NK-92 treated with Interleukin-12 subunit alpha and Interleukin-12 subunit beta, amount 100 ng/mL, for 24 hours (cell line): ENCODE measurements at places on chromosomes 2 and 18.

- DNase-seq = no peak
Observed at GRCh38 chr2:241313543-241314095, 1.9 kb downstream of the HDLBP start.

DNA sequence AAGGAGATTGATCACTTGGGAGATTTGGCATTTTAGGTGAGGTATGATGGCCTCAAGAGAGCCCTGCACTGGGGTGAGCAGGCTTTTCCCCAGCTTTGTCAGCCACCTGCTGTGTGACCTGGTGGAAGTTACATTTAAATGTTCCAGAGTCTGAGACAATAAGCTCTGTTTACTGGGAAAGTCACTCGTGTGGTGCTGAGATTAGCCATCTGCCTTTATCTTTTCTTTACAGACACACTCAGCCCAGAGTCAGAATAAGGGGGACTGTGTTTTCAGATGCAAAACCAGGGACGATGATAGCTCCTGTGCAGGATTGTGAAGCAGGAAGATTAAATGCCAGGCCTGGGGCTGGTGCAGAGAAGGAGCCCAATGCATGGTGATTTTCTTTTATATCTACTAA, 47.9 kb downstream of the SH3RF3 start:
- DNase-seq = no peak

DNA sequence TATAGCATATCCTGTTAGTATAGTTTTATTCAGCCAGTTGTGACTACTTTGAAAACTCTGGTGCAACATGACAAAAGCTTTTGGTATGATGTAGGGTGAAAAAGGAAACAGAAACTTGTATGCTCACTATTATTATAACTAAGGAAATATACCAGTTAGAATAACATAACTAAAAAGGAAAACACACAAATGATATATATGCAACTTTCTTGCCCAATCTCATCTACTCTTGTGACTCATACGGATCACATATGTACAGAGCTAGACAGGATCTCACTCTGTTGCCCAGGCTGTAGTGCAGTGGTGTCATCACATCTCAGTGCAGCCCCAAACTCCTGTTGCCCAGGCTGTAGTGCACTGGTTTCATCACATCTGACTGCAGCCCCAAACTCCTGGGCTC, 12.4 kb upstream of the TLK1 start:
- DNase-seq = peak; percentile 1

DNA sequence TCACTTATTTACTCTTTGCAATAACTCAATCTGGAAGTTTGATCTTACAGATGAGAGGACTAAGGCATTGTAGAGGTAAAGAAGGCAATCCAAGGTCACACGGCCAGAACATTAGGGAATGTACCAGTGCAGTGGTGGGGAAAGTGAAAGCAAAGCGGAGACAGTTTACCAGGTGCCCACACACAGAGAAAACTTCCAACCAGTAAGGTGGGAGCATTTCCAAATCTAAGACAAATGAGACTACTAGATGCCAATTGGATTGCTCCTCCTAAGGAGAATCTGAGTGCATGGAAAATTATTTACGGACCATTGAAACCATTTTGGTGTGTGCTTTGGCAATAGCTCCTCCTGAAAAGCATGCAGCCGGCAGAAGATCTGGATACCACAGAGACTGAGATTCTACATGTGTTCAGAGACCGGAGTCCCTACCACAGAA, 34.9 kb downstream of the SLC20A1 start:
- DNase-seq = no peak

- DNase-seq = no peak
Observed at GRCh38 chr2:204730603-204731002, 185.3 kb downstream of the PARD3B start.

GRCh38 chr2:241768251-241768711, 8.3 kb upstream of the GAL3ST2 start:
- DNase-seq = no peak

DNA sequence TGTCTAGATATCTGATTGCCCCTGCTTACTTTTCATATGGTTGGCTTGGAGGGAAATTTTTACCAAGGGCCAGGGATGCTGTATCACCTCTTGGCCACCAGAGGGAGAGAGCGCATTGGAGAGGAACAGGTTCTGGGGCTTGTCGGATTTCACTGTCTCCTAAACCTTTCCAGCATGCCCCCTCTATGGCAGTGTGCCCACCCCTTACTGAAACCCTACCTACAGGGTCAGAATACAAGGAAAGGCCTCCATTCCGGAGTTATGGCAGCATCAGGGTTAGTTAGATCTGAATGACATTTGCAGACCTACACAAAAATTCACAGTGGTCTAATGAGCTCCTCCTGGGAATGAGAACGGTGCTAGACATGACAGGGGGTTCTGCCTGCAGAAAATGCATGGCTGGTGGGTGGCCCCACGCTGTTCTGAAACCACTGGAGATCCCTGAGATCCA, 5.8 kb downstream of the SLC14A2 start:
- DNase-seq = no peak

DNA sequence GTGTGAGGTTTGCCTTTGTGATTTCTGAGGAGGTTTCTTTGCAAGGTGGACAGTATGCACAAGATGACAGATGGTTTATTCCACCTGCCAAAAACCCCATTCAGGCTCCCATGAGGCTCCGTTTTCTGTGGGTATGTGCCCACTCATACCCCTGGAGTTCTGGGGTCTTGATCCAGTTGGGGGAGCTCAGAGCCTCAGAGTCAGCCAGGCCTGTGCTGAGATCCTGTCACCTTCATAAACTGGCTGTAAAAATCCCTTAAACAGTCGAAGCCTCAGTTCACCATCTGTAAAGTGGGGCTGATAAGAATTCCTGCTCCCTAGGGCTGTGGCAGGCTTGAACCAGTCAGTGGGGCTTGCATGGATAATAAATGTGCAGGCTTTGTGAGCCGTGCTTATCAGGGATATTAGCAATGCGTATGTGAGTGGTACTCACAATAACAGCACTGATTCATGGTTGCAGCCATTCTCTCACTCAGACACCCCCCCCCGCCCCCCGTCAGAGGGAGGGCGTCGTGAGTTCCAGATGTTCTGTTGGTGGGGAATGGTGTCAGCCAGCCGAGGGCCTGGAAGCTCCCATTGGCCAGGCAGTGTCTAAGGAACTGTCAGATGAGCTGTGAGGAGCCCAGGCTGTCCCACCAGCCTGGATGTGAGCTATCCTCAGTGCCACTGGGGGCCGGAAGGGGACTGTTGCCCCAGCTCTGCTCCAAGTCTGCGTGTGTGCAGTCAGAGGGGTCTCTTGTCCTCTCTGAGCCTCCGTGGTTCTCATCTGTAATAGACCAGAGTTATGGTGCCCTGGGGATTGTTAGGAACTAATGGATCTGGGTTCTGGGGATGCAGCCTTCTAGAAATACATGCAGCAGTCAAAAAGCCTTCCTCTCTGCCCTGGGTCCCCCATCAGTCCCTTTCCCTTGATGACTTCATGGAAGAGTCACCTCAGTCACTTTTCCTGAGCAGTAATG, 51.7 kb downstream of the KCNIP3 start:
- DNase-seq = no peak

GRCh38 chr18:62784338-62784965, 69.1 kb downstream of the PHLPP1 start:
- no peak for DNase-seq

DNA sequence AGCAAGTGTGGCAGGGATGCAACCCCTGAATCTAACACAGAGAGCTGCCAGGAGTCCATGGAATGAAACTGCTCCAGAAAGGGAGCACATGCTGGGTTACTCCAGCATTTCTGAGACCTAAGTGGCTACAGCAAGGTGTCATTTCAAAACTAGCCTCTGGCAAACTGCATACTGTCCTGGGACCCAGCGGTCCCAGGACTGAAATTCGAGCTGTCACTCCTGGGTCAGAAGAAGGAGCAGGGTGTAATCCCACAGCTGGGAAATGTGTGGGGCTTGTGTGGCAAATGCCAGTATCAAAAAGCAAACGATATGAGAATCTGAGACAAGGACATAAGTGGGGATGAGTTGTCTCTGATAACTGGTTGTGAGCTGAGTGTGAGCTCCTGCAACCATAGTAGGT, 70.3 kb upstream of the ACVR1C start:
- no peak for DNase-seq

DNA sequence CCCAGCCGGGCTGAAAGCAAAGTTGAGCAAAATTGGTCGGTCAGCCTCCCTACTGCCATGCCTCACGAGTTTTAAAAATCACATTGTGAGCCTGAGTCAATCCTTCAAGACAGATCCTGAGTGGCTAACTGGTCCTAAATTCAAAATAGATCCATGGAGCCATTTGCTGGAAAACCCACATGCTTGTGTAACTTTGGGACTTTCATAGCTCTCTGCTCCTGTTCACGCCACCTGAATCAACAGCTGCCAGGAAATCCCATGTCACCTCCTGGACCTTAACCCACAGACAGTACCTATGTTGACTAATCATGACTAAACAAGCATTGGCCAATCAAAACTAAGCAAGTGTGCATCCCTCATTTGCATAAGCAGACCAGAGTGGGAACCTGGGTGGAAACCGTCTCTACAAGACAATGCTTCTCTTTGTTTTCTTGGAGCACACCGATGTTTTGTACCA, 42.8 kb upstream of the LDLRAD4 start:
- no peak for DNase-seq

- no peak for DNase-seq
Observed at GRCh38 chr18:35822413-35822812, 150.1 kb upstream of the RMP24 start.

DNA sequence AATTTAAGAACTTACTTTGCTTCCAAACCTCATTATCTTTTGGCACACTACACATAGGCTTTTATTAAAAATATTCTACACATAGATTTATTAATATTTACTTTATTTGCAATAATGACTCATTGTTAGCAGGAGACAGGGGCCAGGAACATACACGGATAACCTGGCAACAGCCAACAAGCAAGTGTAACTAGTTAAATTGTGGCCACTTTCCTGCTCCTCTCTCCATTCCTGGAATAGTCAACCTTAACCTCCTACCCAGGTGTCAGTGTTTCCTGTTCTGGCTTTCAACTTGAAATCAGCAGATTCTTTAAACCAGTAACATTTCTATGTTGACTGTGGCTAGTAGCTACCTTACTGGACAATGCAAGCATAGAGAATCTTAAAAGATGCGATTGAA, 26.5 kb downstream of the ACVR1 start:
- no peak for DNase-seq

GRCh38 chr18:23573626-23574431, 12.5 kb downstream of the NPC1 start:
- DNase-seq = peak; percentile 70

DNA sequence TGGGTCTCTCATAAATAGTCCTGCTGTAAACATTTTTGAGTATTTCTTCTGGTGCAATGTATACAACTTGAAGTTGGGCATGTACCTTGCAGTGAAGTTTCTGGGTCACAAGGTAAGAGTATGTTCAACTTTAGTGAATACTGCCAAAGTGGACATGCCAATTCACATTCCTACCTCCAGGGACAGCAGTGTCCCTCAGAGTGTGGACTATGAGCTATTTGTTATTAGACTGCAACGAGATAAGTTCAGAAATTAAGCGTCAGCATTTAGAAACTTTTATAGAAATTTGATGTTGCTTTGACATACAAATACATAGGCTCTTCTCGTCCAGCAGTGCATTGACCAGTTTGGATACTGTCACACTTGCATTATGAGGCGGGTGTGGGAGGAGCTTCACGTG, 7.2 kb upstream of the ACKR3 start:
- DNase-seq = no peak

DNA sequence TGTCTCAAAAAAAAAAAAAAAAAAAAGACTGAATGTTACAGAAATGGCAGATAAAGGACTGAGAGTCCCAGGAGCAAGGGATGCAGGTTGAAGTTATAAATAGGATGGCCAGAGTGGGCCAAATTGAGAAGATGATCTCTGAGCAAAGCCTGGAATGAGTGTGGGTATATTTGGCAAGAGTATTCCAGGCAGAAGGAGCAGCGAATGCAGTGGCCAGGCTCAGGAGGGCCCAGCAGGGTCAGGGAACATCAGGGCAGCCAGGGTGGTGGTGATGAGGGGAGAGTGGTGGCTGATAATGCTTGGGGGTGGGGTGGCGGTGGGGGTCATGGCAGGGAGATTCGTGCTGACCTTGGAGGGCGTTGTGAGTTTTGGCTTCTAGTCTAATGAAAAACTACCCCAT, 141.3 kb upstream of the AGAP1 start:
- DNase-seq = no peak

DNA sequence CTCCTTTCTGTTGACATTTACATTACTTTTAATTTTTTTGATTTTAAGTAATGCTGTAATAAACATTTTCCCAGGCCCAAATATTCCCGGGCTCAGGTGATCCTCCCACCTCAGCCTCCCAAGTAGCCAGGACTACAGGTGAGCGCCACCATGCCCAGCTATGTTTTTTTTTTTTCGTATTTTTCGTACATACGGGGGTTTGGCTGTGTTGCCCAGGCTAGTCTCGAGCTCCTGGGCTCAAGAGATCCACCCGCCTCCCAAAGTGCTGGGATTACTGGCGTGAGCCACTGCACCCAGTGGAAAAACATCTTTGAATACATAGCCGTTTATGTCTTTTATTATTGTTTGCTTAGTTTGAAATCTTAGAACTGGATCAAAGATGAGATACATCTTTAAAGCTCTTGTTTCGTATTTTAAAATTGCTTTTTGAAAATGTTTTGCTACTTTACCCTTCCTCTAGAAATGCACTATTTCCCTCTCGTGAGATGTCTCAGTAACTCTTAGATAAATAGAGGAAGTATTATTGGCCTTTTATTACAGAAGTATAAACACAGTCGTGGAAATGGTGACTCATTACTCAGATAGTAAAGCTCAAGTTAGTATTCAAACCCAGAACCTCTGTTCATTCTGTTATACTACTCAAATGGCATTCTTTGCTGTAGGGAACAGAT, 2.4 kb downstream of the SMCHD1 start:
- DNase-seq = no peak

DNA sequence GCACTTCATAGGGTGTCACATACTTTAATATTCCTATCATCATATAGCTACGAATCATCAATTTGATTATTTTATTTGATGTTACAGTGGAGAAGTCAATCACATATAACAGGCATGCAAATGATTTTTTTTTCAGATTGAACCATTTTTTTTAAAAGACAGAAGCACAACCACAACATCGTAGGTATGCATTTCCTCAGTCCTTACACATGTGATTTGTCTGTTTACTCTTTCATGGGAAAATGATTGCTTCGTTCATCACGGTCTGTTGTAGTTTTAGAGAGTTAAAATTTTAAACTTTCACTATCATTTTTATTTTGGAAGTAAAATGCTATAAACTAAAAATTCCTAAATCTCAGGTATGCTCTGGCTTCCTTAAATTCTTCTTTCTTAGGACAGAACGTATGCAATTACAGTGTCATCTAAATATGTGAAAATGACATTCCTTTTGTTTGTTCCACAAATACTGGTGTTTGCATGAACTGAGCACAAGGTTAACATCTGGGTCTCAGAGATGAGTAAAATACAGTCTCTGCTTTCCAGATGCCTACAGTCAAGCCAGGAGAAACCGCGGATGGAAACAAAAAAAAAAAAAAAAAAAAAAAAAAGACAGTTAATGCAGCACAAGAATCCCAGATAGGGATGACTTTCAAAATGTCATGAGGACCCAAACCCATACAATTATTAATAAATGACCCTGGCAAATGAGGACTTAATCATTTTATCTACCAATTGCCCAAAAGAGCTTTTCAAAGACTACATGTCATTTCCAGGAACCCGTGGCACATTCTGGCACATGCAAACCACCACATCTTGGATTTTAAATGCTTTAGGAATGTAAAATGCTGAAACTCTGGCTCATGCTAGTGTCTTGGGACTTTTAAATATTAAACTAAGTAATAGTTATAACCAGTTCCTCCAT, 201.2 kb downstream of the LRP1B start:
- DNase-seq = no peak
